NCI-H510A (cell line): ENCODE measurements at places on chromosomes 13 and 19.

DNA sequence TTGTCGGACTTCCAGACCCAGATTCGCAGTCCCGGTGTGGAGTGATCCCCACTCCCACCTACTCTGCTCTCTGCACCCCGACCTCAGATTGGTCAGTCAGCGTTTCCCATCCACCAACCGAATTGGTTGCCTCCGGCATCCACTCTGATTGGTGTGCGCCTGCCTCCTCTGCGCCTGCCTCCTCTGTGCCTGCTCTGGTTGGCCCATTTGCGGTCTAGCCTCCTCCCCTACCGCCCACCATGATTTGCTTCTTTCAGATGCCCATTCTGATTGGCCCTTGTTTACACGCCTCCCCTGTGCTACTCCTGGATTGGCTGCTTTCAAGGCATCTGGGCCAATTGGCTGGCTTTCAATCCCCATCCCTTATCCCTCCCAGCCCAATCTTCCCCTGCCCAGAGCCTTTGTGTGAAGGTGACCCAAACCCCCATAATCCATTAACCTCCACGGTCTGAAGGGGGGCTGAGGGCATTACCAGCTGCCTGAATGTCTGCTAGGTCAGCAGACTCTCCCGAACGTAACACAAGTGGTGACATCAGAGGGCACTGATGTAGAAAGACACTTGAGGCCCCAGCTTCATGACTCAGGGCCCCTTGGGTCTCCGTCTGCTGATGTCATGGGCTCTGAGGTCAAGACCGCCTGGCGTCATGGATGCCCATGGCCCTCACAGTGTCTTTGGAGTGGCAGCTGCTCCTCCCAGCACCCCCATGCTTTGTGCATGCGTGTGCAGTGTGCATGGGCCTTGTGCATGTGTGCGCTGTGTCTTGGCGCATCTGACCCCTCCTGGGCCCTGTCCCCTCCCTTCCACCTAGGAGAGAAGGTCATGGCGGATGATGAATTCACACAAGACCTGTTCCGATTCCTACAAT lies 80.4 kb downstream of the MAP4K1 start:
- DNase-seq: no peak

GRCh38 chr13:101452519-101453485 lies at the start of gene ITGBL1:
Gene ITGBL1 (plus strand): TSS chr13:101452675. CDS start chr13:101452834, 159 bp downstream.
- DNase-seq: no peak

- DNase-seq: no peak
These were observed 130.3 kb downstream of the USP12 start for GRCh38 chr13:27041341-27041740.

- no peak for DNase-seq
These were observed 103.2 kb downstream of the GADD45B start for GRCh38 chr19:2578901-2579677.

GRCh38 chr19:44757057-44757734 lies 8.7 kb downstream of the BCL3 start:
- no peak for DNase-seq

DNA sequence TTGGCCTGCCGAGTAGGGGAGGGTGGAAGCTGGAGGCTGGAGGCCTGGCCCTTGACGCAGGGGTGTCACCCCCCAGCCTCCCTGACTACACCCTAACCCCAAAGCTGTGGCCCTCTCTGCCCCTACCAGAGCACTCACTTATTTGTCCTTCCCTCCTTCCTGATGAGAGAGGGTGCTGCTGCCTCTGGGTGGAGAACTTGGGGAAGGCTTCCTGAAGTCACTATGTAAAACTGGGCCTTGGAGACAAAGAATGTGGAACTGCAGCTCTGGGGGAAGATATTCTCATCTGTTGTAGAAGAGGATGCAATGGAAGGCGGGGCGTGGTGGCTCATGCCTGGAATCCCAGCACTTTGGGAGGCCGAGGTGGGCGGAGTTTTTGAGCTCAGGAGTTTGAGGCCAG lies 485.2 kb downstream of the ZNF536 start:
- DNase-seq: no peak

DNA sequence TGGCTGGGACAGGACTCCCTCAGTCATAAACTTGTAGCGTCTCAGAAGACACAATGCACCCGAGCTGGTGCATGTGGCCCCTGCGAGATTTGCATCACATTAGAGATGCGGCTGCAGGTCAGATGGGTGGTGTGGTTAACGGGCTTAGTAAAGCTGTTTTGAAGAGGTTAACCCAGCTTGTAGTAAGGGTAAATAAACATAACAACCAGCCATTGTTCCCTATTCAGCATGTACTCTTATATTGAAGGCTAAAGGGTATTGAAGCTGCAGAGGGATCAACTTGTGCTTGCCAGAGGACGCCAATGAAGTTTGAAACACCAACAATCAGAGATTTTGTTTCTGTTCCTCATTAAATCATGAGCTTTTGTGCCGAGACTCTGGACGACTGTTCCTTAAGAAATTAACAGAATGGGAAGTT lies 79.4 kb downstream of the ZIC5 start:
- no peak for DNase-seq

- no peak for DNase-seq
These were observed 179.9 kb downstream of the IRS2 start for GRCh38 chr13:109606520-109606919.

- no peak for DNase-seq
These were observed 61.6 kb downstream of the GSX1 start for GRCh38 chr13:27853861-27854260.

- peak; percentile 49 for DNase-seq
These were observed 9.5 kb downstream of the NR2F6 start for GRCh38 chr19:17235971-17236777.
